ENCODE measurements at places on chromosomes 6 and 20.

- DNase-seq, result no peak
Measured at GRCh38 chr6:96651816-96652215, 88.9 kb downstream of the FHL5 start.

- no peak for DNase-seq
Measured at GRCh38 chr6:16706029-16706428, 55.2 kb downstream of the ATXN1 start.

- no peak for DNase-seq
Measured at GRCh38 chr6:8329562-8329961, 105.8 kb downstream of the SLC35B3 start.

DNA sequence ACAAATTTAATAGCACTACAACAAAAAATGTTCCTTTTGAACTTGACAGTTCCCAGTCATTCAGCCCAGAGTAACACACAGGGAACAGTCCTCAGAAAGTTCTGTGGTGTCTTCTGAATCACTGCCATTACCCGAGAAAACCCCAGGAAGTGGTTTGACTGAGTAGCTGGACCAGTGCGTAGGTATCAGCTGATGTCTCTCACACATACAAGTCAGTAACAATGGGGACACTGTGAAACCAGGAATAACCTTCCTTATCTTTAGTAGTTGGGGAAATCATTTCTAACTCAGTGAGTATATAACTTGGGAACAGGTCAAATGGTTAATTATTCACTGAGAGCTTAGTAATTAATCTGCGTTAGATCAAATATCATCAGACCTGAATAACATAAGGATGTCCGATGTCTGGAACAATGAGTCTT, 73.1 kb downstream of the HIVEP2 start:
- peak; percentile 80 for DNase-seq

DNA sequence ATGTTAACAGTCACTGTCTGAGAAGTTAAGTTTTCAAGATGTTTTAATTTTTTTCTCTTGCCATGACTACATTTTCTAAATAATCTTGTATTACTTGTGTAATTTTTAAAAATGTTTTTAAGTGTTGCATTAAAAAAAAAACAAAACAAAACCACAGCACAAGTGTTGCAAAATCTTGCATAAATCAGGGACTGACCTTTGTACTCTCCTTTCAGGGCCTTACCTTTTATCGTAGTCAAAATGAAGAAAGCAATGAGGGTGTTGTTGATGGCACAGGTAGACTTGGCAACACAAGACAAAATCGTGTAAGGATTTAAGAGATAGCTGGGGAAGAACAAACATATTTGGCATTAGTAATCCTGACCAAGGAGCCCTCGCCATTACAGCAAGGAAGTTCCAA, 42.5 kb downstream of the PIGU start:
- DNase-seq, result no peak

DNA sequence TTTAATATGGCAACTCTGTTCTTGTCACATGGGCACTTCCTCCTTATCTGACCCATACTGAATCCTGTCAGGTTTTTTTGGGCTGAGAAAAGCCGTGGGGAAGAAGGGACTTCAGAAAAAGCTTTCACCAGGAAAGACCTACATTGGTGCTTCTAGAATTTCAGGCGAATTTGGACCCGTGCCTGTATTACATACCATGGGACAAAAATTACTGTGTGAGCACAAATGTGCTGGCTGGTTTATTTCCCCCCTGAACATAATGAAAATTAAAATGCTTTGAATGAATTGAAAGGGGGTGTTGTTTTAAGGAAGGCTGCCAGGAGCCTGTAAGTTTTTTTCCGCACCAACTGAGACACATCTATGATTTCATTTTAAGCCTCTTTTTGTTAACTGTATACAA, 29.6 kb downstream of the CAP2 start:
- DNase-seq, result no peak

DNA sequence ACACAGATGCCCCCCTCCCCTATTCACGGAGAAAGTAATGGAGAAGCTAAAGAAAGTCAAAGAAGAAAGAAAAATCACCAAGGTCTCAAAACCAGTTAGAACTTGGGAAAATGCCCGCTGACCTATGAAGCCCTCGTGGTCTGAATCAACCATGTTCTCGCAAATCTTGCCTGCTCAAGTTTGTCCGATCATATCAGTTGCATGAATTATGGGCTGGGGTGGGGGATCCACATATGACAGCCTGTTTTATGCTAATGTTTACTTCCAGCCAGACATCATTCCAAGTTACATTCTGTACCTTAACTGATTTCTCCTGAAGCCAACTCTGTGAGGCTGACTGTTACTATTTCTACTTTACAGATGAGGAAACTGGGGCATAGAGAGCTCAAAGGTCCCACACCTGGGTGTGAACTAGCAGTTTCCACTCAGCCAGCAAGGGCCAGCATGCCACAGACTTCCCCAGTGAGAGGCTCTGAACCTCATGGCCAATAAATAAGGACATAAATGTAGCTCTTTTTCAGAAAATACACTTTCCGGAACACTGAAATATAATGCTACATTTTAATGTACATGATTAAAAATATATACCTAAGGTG, 2.1 kb downstream of the RNASET2 start:
- no peak for DNase-seq

DNA sequence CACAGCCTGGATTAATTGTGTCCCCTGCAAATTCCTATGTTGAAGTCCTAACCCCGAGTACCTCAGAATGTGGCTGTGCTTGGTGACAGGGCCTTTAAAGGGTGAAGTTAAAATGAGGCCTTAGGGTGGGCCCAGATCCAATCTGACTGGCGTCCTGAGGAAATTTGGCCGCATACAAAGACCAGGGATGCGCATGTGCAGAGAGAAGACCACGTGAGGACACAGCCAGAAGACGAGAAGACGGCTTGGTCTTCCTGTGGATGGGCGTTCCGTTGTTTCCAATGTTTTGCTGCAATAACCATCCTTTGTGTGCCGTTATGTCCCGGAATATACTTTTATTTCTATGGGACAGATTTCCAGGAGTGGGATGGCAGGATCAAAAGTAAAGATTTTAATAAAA, 40.9 kb upstream of the SLC22A2 start:
- DNase-seq, result no peak

- DNase-seq, result no peak
Measured at GRCh38 chr20:32896521-32897280, 38.0 kb downstream of the EFCAB8 start.

- DNase-seq, result no peak
Measured at GRCh38 chr20:19143890-19144289, 68.6 kb upstream of the SLC24A3 start.

GRCh38 chr20:17662333-17663039, 19.6 kb downstream of the RRBP1 start:
- DNase-seq, result no peak

DNA sequence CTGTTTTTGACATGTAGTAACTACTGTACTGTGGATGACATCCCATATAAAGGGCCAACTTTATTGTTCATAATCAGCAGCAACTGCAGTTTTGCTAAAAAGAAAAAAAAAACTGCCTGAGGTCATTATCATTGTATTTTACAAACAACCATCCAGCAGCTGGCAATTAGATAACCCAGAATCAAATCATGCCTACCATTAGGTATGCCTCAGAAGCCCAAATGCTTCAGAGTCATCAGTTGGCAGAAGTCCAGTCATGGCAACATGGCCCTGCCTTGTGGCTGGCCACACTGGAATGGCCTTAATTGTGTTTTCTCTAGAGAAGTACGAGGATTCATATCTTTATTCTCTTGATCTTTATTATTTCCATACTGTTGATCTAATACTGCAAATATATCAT, 462.4 kb upstream of the NRSN1 start:
- no peak for DNase-seq

DNA sequence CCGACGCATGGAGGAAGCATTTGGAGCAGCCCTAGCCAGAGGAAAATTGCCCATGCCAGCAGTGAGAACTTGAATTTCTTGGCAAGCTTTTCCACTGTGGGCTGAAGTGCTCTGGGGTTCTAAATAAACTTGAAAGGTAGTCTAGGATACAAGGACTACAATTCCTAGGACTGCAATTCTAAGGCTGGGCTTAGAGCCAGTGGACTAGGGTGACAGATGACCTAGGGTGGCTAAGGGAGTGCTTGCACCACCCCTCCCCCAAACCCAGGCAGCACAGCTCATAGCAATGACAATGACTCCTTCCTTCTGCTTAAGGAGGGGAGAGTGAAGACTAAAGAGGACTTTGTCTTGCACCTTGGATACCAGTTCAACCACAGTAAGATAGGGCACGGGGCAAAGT, 122.3 kb downstream of the THBS2 start:
- DNase-seq, result no peak

- no peak for DNase-seq
Measured at GRCh38 chr6:127550403-127550802, 26.6 kb upstream of the C6orf58 start.

DNA sequence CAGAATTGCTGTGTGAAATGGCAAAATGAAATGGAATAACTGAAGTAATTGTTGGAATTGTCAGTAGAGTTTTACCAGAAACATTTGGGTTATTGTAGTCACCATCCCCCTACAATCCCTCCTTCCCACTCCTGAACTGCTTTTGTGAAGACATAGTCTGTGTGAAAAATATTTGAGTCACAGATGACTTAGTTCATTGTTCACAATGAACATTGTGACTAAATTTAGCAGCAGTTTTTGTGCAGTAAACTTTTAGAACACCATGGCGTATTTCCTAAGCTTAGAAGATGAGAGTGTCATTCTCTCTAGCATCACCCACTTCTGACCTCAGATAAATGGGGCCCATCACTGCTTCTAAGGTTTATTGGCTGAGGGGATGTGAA, 11.0 kb downstream of the OTOR start:
- DNase-seq, result no peak

DNA sequence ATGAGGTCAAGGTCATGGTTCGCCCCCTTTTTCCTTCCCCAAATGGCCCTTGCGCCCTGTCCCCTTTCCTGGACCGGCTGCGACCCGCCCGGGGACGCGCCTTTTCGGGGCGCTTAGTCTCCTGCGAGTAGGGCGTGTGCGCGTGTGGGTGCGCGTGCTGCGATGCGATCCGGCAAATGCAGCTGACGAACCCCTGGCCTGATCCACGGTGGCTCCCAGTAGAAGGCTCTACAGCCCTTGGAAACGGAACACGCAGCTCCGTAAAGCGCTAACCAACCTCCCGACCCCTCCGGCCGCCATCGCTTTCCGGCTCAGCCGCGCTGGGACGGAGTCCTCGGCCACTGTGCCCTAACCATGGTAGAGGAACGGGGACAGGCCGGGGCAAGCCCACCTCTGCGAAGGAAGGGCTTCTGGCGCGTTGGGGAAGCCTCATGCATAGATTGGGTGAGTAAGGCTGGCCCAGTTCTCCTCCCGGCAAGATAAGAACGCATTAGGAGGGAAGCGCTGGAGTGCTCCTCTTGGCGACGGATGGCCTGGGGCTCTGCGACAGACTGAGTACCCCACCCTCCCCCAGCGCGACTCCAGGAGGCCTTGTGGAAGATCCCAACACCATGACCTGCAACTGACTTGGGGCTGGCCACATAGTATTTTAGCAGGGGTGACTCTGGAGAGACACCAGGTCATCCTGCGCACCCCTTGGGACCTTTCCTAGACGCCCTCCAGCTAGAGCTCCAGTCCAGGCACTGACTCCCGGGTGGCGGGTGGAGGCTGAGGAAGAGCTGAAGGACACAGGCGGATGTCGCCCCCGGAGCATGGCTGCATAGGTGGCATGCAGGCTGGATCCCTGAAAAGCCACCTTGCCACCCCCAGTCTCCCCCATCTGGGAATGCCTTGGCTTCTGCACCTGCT, 1.1 kb upstream of the SLC4A11 start:
- DNase-seq, result no peak

- no peak for DNase-seq
Measured at GRCh38 chr6:162226803-162227202, 500.8 kb downstream of the PRKN start.

DNA sequence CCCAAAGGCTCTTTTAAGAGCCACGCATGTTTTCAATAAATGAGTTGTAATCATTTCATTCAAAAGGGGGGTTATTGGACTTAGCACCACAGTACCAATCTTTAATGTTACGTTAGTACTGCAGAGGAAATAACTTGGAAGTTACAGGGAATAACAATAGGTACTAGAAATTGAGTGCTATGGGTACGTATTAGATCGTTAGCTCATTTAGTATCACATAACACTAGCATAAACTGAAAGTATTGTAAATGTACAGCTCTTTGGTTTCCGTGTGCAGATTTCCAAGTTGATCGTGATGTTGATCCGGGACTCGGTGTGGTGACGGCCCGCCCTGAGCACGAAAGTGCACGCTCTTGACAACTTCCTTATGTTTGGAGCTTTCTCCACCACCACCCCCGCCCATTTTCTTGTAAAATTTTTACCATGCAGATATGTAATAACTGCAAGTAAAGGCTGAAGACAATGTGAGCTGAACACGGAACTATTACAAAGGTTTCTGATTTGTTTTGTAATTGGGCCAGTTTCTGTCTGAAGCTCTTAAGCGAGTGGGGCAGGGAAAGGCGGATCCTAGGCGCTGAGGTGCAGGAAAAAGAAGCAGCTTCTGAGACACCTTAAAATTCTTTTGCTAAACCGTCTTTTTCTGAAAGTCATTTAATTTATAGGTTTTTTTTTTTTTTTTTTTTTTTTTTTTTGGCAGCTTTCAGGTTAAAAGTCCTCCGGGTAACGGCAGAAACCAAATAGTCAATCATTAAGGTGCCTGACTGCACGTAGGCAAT, 71.5 kb downstream of the HFE start:
- peak; percentile 77 for DNase-seq

DNA sequence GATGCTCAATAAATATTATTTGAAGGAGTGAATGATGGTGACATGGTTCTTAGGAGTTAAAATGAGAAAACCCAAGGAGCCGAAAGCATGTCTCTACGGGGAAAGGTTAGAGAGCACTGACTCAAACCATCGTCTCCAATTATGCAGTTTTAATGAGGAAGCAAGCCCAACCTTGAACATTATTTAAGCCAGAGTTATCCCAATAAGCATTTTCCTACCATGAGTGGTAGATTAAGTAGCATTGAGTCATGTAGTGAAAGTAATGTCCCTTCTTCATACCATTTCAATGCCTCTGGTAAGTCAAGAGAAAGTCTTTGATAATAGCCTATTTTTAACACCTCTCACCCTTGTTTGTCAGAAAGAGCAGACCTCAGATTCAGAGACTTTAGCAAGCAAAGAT, 13.5 kb downstream of the TSHZ2 start:
- DNase-seq, result no peak

DNA sequence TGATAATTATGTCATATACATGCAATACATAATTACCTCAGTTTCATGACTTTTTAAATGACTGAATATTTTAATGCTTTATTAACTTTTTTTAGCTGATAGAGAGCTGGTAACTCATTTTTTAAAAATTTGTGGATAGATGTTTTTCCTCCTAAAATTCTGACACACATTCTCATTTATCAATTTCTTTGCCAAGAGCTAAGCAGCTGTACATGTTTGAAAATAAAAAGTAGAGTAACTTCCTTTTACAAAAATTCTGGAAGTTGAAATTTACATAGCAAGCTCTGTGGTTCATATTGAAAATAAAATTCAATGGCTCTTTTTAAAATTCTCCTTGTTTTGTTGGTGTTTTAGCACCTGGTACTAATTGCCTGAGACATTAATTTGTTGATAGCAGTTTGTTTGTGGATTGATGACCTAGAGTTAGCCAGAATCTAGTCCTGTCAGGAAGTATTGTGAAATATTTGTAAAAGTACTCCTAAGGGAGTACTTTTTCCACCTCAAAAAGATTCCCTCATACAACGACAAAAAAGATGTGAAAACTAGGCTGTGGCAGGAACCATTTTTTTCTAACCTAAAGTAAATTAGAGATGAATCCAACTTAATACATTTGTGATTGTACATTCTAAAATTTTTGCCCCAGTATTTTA, 621.8 kb downstream of the BCKDHB start:
- no peak for DNase-seq

- no peak for DNase-seq
Measured at GRCh38 chr6:82204020-82204419, 43.5 kb downstream of the IBTK start.

All from CD4-positive, alpha-beta T cell treated with Interleukin-21 for 1 hour (primary cell).